Heart left ventricle (tissue), 16 donors: ENCODE measurements at places on chromosomes 5 and 9. TPM values are rescaled to one million over a fixed set of nuclear protein-coding genes. Genes with fewer than 3 reads are reported as not detected.

Gene FOXD4L6
- total RNA-seq = not detected

Gene KIF20A
- total RNA-seq = 0.77 TPM

Gene C7
- total RNA-seq = 88.7 TPM

Gene OR2Y1
- not detected for total RNA-seq

- H3K4me3 ChIP-seq = no peak overlapping the region
- no peak overlapping the region for H3K27ac ChIP-seq
- H3K36me3 ChIP-seq = peaks cover 22% of the 10 kb centered on the region
- DNase-seq = no peak
- H3K27me3 ChIP-seq = no peaks in the 10 kb centered on the region
Measured at GRCh38 chr5:72125941-72126620, 18.8 kb downstream of the MAP1B start.

Gene GABRB2
- 0.17 TPM for total RNA-seq

Gene PCDHGA9
- total RNA-seq = 3.2 TPM

GRCh38 chr5:125043781-125044391, 297.4 kb upstream of the ZNF608 start:
- H3K27me3 ChIP-seq = no peaks in the 10 kb centered on the region
- H3K4me1 ChIP-seq = peaks cover 27% of the 10 kb centered on the region
- peak; percentile 86 for DNase-seq

DNA sequence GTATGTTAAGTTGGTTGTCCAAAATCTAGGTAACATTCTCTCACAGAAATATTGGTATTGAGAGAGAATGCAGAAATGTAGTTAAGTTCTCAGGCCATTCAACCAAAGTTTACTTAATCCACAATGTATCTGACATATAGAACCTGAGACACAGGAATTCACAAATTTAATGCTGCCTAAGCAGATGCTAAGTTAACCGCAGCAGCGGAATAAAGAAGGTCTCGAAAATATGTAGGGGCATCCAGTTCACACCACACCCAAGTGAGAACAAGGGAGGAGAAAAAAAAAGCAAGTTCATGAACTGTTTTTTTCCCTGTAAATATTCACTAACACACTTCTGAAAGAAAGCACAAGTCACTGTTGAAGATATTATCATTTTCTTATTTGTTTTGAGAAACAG, 194.0 kb downstream of the BNC2 start:
- no peak overlapping the region for H3K27ac ChIP-seq
- H3K36me3 ChIP-seq = no peaks in the 10 kb centered on the region
- DNase-seq = no peak
- H3K4me1 ChIP-seq = no peaks in the 10 kb centered on the region

- H3K27me3 ChIP-seq = no peaks in the 10 kb centered on the region
Measured at GRCh38 chr5:95962785-95963184, 1.1 kb upstream of the ELL2 start.

DNA sequence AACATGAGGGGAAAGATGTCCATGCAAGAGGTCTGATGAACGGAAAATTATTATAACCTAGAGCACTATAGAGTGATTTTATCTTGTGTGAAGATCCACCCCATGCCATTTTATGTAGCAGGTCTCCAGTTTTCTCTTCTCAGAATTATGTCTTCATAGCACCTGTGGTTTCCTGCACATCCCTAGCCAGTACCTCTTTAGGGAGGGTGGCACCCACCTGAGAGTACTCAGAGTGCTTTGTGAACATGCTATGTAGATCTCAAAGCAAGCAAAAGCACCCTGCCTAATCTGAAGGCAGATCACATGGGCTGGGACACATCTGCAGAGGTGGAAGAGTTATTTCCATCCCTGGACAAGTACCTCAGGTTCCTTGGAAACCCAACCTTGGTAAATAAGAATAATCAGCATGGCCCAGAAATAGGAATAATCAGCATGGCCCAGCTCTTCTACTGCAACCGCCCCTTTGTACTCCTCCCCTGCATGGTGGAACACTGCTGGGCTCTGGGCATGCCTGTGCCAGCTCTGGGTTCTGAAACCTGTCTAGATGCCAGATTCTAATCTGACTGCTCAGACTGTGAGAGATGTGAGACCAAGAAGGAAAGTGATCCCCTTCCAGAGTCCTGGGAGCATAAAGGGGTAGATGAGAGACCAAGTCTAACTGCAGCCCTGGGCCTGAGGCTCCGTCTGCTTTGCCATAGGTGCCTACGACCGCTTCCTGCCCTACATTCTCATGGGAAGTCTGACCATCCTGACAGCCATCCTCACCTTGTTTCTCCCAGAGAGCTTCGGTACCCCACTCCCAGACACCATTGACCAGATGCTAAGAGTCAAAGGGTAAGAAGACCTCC, 23.7 kb downstream of the SLC22A5 start:
- no peak overlapping the region for H3K4me3 ChIP-seq
- H3K27me3 ChIP-seq = no peaks in the 10 kb centered on the region
- DNase-seq = no peak

Gene TAF11L5
- total RNA-seq = not detected

Gene FST
- 0.62 TPM for total RNA-seq

DNA sequence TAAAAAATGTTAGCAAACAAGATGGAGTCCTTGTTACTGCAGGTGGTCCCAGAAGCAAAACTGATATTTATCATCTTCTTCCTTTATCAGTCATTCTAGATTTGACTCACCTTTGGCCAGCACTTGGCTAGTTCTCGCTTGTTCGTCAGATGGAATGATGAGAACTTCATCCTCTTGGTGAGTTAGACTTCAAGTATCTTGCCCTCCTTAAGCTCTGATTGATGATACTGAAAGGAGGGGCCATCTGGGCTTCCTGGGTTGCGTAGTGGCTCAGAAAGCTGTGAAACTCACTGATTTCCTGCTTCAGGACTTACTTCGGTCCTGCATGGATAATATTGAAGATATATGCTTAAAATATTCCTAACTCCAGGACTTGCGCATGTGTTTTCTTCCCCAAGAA, 1248.2 kb upstream of the CDH9 start:
- H3K27ac ChIP-seq = no peak overlapping the region
- no peaks in the 10 kb centered on the region for H3K36me3 ChIP-seq
- no peak for DNase-seq
- no peaks in the 10 kb centered on the region for H3K4me1 ChIP-seq
- H3K27me3 ChIP-seq = no peaks in the 10 kb centered on the region

Gene CD72
- not detected for total RNA-seq

Gene TMEM252
- total RNA-seq = not detected

Gene CDKN2A
- 1.1 TPM for total RNA-seq

Gene ACTBL2
- total RNA-seq = not detected

- H3K27me3 ChIP-seq = no peaks in the 10 kb centered on the region
- no peak for DNase-seq
- H3K4me3 ChIP-seq = no peak overlapping the region
Measured at GRCh38 chr9:120538339-120538738, 41.6 kb downstream of the CDK5RAP2 start.

Gene CEMIP2
- 22.9 TPM for total RNA-seq

Gene CARD9
- total RNA-seq = 0.30 TPM

- no peak for DNase-seq
- no peaks in the 10 kb centered on the region for H3K27me3 ChIP-seq
- H3K4me3 ChIP-seq = no peak overlapping the region
- no peaks in the 10 kb centered on the region for H3K4me1 ChIP-seq
- no peak overlapping the region for H3K27ac ChIP-seq
- H3K36me3 ChIP-seq = no peaks in the 10 kb centered on the region
Measured at GRCh38 chr5:122259995-122260394, 52.0 kb upstream of the SNCAIP start.

DNA sequence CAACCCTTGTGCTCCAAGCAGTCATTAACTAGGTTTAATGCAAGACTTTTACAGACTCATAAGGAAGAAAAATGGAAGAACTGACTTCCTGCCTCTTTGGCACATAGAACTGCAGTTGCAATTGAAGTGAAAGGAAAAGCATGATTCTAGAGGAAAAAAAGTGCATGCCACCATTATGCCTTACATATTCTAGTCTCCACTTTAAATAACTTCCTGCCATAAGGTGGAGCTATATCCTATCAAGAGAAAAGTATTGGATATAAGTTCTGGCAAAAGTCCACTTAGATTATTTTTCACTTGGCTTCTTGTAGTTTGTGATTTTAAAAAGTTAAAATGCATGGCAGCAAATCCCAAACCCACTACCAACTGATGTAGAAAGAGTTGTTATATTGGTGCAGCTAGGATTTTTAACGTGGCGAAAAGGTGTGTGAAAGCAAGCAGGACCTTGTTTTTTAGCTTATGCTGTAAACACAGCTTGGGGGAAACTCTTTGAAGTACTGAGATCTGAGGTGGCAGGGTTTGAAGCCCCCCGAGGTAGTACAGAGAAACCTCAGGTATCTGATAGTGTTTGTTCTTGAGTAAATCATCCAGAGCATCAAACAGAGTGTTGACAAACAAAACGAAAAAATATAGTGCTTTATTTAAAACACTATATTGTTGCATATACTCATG, 117.9 kb downstream of the ANXA1 start:
- H3K4me1 ChIP-seq = no peaks in the 10 kb centered on the region
- no peak for DNase-seq
- no peaks in the 10 kb centered on the region for H3K27me3 ChIP-seq
- H3K4me3 ChIP-seq = no peak overlapping the region
